NCI-H2171 treated with DMSO at 0.1 percent for 48 hours (cell line): ENCODE measurements at places on chromosomes 7 and 10.
A peak's percentile ranks its signal among the peaks of the same experiment; 100 is the strongest.

- DNase-seq, result peak; percentile 5
Observed at GRCh38 chr10:13660551-13660920, 73.8 kb downstream of the PRPF18 start.

GRCh38 chr10:108521827-108522492 is 1357.5 kb upstream of the SORCS1 start:
- DNase-seq, result no peak

- no peak for DNase-seq
Observed at GRCh38 chr7:43307522-43307921, 195.1 kb downstream of the HECW1 start.

GRCh38 chr10:63099734-63100133 is 33.4 kb upstream of the NRBF2 start:
- DNase-seq, result no peak

DNA sequence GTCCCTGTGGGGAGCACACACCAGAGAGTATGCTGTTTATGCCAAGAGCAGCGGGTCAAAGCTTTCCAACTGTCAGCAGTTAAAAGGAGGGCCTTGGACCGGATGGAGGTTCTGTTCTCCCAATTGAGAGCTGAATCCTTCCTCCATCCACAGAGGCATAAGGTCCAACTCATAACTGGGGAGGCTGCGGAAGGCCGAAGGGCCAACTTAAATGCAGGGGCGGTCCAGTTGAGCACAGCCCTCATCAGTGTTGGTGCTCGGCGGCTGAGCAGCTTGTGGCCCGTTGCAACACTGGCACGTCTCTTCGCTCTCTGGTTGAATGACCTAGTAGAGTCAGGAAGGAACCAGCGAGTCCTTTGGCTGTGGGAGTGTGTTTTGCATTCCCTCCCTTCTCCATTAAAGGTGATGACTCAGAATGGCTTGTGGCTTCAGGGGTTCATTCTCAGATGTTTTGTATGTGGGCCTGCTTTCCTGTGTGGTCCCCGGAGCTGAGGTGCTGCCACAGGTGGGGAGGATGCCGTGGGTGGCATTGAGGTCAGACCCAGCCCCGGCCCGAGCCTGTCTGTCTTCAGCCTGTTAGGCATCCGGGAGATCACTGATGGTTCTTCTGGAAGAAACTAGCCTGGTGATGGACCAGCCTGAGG is 44.8 kb upstream of the DMBT1 start:
- no peak for DNase-seq

- DNase-seq, result no peak
Observed at GRCh38 chr7:6658618-6659345, 21.7 kb downstream of the ZNF316 start.

DNA sequence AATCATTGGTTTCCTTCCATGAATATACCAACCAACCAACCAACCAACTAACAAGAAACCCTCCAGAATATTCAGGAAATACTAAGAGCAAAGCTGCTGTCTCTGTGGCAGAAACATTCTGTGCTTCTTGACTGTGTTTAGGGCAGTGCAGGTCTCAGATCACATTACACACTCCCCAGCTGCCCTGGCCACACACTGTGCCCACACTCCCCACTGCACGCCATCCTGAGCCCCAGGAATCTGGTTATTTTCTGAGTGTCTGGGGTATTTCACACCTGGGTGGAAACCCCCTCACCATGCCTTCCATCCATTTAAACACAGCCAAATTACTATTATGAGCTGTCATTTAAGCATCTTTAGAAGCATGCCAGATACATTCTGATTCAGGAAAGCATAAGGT is 183.7 kb upstream of the ANK3 start:
- DNase-seq, result peak; percentile 33

DNA sequence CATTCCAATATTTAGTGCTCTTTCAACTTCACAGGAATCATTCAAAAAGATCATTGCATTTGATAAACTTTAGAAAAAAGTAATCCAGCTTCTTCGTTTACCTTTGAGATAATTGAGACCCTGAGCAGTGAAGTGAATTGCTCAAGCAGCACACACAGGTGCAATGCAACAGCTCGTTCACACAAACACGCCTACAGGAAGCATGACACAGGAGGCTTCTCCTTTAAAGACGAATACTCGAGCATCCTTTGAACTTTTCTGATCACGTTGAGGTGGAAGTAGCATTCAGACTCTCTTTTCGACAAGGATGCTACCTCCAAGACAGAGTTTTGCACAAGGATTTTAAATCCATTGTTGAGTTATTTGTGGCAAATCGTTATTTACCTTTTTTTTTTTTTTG is 18.0 kb upstream of the RSU1 start:
- DNase-seq, result no peak

DNA sequence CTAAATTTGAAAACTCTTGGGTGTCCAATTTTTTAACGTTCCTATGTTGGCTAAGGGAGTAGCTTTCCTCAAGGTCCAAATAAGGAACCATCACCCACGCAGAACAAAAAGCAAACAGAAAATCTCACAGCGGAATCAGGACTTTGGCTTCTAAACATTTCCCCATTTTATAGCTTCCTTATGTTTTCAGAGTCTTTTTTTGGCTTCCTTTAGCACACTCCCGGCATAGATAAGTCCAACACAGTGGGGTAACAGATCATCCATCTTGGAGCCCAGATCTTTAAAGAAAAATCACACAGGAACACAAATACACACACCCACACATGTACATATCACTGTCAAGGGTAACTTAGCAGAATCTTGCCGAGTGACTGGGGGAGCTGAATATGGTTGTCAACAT is 4.2 kb upstream of the TCF7L2 start:
- no peak for DNase-seq

DNA sequence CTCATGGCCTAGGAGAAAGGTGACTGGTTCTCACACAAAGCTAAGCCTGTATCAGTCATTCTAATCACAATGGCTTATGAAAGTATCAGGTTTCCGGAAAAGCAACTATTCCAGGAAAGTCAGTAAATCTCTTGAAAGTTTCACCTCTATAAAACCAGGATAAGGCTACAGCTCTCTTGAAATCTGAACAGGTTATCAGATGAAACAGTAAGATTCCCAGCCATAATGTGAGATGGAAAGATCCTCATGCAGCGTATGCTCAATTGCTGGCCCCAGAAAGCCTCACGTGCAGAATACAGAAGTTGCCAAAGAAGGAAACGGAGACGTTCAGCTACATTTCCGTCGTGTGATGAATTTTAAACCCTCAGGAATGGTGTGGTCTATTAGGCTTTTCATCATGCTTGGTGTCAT is 90.0 kb downstream of the PFKFB3 start:
- no peak for DNase-seq

DNA sequence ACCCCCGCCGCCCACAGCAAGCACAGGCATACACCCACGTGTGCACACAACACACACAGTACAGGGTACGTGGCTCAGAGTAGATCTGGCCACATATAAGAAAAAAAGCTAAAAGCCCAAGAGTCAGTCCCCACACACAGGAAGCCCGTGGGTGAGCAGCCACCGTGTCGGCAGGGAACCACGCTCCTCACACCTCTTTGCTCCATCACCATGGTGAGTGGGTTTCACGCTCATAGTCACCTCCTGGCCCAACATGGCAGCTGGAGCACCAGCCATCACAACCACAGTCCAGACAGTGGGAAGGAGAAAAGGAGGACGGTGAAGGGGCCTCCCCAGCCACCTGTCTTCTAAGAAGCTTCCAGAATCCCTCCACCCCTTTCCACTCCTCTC is 76.0 kb upstream of the PDGFA start:
- no peak for DNase-seq

DNA sequence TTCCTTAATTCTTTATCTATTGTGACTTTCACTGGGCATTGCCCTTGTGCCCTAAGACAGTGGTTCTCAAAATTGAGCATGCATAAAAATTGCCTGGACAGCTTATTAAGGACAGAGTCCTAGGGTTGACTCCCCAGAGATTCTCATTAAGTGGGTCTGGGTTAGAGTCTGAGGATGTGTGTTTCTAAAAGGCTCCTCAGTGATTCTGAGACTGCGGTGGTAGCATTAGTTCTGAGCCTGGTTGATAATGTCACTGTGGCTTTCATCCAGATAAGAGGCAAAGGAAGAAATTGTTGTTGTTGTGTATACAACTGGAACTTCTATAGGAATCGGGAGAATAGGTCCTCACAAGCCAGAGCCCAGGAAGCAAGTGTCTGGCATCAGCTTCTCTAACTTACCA is 1.3 kb downstream of the IFIT2 start:
- DNase-seq, result no peak

DNA sequence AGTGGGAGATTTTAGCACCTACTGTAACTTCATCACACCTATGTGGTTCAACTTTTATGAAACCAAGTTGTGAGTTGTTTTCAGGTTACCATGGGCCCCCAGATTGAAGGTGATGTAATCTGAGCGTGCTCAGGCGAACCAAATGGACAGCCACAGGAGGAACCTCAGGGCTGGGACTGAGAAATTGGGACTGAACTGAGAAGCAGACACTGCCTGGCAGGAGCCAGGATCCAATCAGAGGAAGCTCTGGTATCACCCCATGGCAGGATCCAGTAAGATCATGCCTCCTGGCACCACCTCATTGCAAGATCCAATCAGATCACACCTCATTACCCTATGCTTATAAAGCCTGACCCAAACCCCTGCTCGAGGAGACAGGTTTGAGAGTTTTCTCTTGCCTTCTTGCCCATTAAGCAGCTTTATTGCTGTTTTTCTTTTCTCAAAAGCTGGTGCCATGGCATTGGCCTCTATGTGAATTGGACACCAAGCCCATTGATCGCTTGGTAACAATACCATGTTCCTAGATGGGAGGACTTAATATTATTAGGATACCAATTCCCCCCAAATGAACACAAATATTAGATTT is 43.2 kb upstream of the GDF10 start:
- no peak for DNase-seq

DNA sequence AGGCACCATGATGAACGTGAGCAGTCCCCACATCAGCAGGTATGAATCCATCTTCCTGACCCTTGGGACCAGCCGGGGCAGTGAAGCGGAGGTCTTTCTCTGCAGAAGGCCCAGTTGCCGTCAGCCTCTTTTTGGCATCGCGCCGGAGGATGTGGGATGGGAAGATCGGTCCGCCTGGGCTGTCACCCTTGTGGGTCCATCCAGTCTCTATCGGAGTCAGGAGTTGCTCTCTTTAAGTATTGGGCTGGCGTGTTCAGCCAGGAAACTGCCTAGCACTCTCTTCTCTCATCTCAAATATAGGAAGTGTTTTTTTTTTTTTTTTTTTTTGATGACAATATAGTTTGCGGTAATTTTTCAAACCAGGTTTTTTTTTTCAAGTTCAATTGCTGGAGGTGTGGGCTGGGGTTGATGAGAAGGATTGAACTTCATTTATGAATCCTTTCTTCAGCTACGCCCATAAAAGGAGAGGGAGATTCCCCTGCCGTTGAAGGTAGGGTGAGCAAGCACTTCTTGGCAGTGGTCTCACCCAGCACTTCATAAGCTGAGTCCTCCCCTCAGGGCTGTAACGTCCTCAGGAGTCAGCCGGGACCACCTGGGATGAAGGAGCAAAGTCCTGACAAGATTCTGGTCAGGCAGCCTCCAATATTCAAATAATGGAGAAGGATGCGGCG is at the start of gene IL2RA:
TSS of gene IL2RA (minus strand) at position 267 of the 671 bp plus-strand sequence. CDS start at position 51, 216 bp downstream.
- DNase-seq, result no peak

DNA sequence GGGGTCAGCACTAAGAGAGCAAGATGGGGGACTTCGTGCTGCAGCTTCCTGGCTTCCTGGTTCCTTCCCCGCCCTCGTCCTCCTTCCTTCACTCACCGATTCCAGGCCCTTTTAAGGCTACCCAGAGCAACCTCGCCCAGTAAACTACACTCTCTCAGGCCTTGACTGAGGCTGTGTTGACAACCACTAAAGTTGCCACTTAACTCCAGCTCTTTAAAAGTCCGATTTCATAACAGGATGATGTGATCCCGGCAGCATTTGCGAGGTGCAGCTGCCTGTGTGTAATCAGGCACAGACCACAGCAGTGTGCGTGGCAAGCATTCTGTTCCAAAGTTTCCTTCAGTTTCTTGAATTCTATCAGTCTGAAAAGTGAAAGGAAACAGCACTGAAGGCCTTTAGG is 110.6 kb downstream of the RAB11FIP2 start:
- no peak for DNase-seq

DNA sequence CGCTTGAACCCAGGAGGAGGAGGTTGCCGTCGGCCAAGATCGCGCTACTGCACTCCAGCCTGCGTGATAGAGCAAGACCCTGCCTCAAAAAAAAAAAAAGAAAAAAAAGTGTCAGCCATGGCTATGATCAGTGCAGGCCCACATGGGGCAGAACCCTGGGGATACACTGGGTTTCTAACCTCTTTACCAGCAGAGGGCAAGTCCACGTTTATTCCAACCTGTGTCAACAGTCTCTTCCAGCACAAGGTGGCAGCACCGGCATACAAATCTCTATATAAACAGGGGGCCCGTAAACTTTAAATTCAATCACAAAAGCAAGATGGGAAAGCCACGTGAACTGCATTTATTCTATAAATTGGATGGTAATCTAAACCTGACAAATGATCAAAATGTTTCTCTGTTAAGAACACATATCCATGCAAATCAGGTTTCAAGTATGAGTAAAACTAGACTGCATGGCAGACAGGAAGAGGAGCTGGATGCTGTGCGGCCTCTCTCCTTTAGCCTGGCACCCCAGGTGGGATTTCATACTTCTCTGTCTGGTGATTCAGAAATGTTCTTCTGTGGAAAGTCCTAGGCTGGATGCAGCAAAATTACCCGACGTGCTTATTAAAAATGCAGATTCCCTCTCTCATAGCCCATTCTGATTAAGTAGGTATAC is 60.0 kb upstream of the STEAP1B start:
- DNase-seq, result peak; percentile 79

GRCh38 chr10:91472911-91473310 is 62.8 kb downstream of the HECTD2 start:
- DNase-seq, result no peak

DNA sequence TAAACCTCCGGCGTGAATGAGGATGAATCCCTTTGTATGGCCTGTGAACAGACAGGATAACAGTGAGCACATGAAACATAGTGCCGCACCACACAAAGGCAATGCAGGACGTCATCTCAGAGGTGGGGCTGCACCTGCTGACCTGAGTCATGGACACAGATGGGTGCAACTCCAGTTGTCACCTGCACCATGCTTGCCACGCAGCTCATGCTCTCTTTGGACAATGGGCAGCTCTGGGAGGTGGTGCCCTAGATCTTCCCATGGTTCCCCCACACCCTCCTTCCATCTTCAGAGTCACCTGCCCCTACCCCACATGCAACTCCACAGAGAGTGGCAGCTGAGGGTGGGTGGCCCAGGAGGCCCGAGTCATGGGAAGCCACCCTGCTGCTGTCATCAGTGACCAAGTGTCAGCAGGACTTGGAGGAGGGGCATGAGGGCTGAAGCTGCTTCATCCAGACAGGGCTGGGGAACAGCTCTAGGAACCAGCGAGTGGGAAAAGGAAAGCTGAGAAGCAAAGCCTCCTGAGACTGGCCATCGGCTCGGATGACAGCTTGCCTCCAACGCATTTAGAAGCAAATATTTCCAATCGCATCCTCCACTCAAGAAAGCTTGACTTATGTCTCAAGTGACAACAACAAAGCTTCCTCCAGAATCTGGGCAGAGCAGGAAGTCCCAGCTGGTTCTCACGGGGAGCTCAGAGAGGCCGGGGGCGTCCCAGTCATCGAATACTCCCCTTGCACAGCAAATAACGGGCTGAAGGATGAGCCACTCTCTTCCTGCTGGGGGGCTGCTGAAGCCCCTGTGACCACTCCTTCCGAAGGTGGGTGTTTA is 27.1 kb downstream of the VIPR2 start:
- no peak for DNase-seq

- DNase-seq, result no peak
Observed at GRCh38 chr10:75106242-75106641, 5.2 kb upstream of the SAMD8 start.
